ENCODE measurements at places on chromosomes 6 and 20.
A peak's percentile ranks its signal among the peaks of the same experiment; 100 is the strongest.

- DNase-seq, result no peak
Measured at GRCh38 chr20:42610070-42610469, 579.6 kb downstream of the PTPRT start.

- no peak for DNase-seq
Measured at GRCh38 chr6:150584065-150584464, 15.6 kb upstream of the PLEKHG1 start.

GRCh38 chr20:39800111-39800510 lies 838.0 kb downstream of the DHX35 start:
- DNase-seq, result no peak

DNA sequence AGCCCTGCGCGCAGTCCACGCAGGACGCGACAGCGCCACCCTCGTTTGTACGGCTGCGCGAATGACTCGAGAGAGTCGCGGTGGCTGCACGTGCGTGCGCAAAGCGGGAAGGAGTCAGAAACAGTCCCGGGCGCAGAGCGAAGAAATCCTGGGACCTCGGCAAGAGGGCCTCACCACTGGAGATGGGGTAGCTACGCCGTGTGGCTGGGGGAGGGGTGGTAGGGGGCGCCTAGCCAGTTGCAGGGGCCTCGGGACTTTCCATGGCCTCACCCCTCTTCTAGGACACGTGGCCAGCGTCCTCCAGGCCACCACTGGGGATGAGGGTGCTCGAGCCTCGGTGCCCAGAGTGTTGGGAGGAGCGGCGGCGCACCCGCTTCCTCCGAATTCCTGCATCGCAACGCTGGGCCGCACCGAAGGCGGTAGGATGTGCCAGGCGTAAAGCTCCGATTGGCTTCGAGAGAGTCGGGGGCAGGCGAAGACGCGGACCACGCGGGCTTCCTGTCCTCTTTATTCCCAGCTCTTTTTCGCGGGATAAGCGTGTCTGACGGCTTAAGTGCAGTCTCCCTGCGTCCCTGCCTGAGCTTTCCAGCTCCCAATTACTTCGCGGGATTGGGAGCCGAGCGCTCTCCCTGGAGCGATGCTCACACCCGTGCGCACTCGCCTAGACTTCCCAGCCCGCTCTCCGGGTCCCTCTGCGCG lies 38.7 kb downstream of the NCR2 start:
- no peak for DNase-seq

- DNase-seq, result no peak
Measured at GRCh38 chr6:156752666-156753301, 24.4 kb upstream of the ARID1B start.

DNA sequence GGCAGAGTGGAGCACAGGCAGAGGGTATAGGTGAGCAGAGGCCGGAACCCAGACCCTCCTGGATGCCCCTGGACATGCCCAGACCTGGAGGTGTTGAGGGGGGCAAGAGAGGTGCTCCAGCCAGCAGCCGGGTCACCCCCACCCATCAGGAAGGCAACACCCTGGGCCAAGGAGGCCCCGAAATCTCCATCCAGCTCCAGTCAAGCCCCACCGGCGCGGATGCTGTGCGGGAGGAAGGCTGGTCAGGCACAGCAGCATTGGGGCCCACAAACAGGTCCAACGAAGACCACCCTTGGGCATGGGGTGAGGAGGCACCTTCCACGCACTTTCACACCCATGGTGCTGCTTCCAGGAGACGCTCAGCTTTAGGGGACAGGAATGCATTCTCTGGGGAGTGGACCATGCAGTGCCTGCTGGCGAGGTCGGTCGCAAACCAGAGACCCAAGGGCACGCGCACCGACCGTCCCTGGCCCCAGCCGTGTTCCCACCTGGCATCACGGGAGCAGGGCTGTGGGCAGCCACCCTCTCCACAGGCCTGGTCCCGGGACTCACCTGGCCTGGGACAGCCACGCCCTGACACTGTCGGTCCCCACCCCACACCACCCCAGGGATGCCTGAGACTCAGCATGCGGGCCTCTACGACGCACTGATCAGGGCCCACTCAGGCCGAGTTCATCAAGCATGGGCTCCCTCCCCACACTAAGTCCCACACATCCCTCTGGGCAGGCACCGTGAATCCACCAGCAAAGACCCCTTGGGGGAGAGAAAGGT lies 43.6 kb upstream of the ZBP1 start:
- peak; percentile 62 for DNase-seq

- no peak for DNase-seq
Measured at GRCh38 chr20:1005452-1006027, 3.4 kb upstream of the RSPO4 start.

GRCh38 chr20:4848041-4848440 lies 126.3 kb downstream of the PRND start:
- no peak for DNase-seq

DNA sequence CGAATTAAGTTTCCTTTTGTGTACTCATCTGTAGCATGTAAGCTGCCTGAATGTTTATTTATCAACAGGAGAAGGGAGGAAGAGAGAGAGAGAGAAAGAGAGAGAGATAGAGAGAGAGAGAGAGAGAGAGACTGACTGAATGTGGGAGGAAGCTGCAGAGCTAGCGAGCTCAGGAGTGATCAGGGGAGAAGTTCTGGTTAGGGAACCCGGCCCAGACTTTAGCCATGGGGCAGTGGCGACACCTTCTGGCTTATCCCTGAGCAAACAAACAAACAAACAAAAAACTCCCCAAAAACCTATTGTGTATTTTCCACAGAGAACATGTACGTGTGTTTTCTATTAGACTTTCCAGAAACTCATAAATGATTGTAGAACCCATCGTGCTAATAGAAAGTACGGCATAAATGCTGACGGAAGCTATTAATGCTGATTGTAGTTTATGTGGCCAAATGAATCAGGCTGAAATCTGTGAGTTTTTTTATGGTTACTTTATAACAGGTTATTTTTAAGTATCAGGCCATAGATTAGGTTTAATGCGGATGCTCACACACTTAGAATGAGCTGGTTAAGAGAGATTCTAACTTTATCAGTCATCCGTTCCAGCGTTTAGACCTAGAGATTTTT lies 92.8 kb downstream of the CLIC5 start:
- peak; percentile 80 for DNase-seq

DNA sequence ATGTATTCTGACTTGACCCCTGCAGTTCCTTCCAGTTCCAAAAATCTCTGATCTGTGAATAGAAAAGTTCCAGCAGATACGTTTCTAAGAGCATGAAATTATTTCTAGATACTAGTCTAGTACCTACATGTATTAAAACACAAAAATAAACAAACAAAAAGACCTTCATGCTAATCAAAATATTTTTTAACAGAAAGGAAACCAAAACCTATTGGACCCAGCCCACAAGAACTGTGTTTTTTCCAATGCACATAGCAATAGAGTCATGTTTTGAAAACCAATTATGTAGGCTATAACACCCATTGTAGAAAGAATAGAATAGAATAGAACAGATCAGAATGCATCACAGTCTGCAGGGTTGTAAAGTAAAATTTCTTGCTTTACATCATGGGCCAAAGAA lies 158.6 kb upstream of the TNFAIP3 start:
- DNase-seq, result no peak

DNA sequence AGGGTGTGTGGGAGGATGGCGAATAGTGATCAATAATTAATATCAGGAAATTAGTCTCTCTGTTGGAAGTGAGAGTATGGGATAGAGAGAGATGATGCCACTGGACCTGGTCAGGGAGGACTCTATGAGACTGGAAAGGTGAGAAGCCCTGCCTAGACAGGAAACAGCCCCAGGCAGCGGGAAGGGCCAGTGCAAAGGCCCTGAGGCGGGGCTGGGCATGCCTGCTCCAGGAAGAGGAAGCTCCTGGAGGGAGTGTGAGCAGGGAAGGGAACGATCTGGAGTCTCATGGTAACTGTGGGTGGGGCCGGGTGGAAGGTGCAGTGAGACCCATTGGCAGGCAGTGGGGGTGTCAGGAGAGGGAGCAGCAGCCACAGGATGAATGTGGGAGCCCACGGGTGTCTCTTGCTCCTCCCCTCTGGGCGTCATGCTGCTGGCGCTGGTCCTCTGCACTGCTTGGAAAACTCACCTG lies 1.8 kb upstream of the CST3 start:
- DNase-seq, result no peak

GRCh38 chr6:85435851-85436250 lies 14.0 kb upstream of the NT5E start:
- no peak for DNase-seq

DNA sequence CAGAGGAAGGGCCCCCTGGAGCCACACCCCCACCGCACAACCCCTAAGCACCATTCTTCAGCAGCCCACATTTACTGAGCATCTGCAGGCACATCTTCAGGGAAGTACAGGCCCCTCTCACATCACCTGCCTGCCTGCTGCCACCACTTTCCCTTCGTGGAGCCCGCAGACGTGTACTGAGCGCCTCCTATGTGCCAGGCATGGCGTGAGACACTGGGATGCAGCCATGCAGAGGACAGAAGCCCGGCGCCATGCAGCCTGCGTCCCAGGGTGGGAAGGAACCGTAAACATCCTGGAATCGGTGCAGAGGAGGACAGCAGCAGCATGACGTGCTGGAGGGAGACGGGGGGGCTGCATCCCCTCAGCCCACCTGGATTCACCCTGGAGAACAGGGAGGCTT lies 78.1 kb downstream of the GRM4 start:
- DNase-seq, result no peak

GRCh38 chr6:47133230-47134000 lies 91.3 kb upstream of the ADGRF1 start:
- no peak for DNase-seq

DNA sequence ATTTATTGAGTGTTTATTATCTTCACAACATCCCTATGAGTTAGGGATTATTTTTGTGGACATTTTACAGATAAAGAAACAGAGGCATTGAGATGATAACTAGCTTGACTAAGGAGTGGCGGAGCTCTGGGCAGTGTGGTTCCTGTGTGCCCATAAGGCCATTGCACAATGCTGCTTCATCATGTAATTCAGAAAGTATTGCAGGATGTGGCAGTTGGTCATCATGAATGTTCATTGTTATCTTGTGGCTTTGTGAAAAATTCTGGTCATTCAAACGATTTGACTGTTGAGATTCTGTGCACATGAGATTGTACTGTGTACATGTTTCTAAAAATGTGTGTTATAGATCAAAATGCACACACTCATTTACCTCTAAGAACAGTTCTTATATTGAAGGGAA lies 150.8 kb downstream of the ESR1 start:
- DNase-seq, result no peak

- no peak for DNase-seq
Measured at GRCh38 chr6:43784049-43784855, 14.2 kb downstream of the VEGFA start.

DNA sequence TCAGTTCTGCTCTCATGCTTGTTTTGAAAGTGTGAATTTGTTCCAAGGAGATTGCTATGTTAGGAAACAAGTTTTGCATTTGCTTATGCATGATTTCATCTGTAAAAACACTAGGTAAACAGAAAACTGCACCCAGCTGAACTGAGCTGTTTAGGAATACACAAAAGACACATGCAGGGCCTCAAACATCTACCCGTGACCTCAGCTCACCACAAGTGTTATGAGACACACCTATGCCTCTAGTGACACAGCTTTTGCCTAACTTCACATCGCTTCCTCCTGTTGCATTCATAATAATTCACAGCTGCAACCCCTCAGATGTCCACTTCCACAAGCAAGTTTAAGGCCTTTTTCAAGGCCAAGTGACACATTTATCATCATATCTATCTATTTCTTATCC lies 98.0 kb upstream of the SLC24A3 start:
- DNase-seq, result no peak

DNA sequence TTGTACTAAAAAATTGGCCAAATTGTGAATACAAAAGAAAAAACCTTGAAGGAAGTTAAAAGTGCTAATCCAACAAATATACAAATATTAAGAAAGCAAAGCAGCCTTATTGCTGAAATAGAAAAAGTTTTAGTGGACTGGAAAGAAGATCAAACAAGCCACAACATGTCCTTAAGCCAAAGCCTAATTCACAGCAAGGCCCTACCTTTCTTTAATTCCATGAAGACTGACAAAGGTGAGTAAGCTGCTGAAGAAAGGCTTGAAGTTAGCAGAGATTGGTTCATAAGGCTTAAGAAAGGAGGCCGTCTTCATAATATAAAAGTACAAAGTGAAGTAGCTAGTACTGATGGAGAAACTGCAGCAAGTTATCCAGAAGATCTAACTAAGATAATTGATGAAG lies 53.5 kb downstream of the TINAG start:
- DNase-seq, result no peak

DNA sequence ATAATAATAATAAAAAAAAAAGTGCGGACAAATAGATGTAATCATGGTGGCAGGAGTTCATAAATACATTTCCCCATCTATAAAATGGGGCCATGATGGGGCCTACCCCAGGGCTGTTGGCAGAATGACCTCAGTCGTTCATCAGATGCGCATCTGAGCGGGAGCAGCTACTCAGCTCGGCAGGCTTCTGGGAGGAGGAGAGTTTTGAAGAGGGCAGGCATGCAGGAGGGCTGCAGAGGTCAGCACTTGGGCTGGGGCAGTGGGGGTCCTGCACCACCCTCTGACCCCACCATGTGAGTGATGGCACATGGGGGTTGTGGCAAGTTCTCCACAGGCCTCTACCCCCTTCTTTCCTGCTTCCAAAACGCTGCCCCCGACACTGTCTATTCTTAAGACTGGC lies 373.5 kb downstream of the ZFAND3 start:
- no peak for DNase-seq

- no peak for DNase-seq
Measured at GRCh38 chr6:40398034-40398691, 189.0 kb downstream of the LRFN2 start.

DNA sequence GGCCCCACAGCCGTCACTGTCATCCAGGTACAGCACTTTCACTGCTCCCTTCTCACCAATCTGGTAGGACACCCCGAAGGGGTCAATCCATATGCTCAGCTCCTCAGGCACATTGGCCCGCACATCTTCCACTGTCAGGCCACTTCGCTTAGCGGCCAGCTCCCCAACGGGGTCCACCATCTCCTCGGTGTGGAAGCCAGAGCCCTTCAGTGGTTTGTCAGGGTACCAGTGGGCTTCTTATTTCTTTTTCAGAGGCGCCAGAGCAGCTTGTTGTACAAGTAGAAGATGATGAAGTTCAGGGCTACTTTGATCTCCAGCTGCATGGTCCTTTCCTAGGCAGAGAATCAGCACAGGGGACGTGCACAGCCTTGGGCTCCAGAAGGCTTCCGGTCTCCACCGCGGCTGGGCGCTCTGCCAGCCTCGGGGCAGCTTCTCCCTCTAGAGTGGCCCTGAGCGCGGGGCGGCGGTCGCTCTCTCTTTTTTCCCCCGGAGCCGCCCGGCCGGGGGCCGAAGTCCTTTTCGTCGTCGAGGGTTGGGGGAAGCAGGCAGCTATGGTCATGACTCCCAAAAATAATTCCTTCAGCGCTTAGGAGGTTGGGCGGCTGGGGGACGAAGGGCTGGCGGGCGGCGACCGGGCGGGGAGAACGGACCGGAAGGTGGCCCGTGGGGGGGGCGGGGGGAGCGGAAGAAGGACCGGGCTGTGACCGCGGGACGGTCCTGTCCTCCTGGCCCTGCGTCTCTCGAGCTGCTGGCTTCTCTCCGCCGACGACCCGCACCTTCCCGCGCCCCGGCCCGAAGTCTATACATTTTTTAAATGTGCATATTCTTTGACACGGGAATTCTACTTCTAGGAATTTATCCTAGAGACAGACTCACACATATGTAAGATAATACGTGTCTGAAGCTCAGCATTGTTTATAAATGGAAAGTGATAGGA lies 6.5 kb upstream of the ZSCAN9 start:
- DNase-seq, result peak; percentile 69

- DNase-seq, result no peak
Measured at GRCh38 chr6:168865-169455, 123.3 kb upstream of the DUSP22 start.

Measured in activated effector memory CD4-positive, alpha-beta T cell treated with anti-CD3 and anti-CD28 coated beads, Interleukin-2, amount 50 U/mL, for 16 hours (primary cell).